Cerebellar nuclear complex (tissue), 1 donor: ENCODE measurements at places on chromosomes 7 and 10.

- no peak for DNase-seq
Observed at GRCh38 chr10:126199221-126199998, 188.9 kb downstream of the ADAM12 start.

GRCh38 chr7:36262309-36263094, 109.4 kb downstream of the EEPD1 start:
- no peak for DNase-seq

- DNase-seq = no peak
Observed at GRCh38 chr7:64541438-64542359, 21.2 kb downstream of the ZNF680 start.

- no peak for DNase-seq
Observed at GRCh38 chr10:132476146-132477065, 61.2 kb upstream of the INPP5A start.

DNA sequence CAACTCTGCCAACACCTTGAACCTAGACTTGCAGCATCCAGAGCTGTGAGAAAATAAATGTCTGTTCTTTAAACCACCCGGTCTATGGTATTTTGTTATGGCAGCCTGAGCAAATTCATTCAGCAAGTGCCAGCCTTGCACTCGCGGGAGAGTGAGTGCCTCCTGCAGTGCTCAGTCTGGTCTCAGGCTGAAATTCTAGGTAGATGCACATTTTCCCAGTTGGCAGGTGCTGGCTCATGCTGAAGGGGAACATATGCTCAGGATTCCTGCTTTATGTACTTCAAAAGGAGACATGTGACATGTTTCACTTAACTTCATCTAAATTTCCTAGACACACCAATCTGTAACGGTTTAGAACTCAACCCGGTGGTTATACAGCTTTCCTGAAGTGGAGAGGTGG, 170.8 kb downstream of the MGMT start:
- DNase-seq = peak; percentile 4

GRCh38 chr10:97537186-97537869, 35.3 kb upstream of the ANKRD2 start:
- no peak for DNase-seq

- no peak for DNase-seq
Observed at GRCh38 chr7:3057066-3057420, 13.4 kb upstream of the CARD11 start.

- no peak for DNase-seq
Observed at GRCh38 chr10:129275886-129276285, 191.2 kb upstream of the MGMT start.

GRCh38 chr7:21149809-21150208, 278.1 kb upstream of the SP4 start:
- no peak for DNase-seq

DNA sequence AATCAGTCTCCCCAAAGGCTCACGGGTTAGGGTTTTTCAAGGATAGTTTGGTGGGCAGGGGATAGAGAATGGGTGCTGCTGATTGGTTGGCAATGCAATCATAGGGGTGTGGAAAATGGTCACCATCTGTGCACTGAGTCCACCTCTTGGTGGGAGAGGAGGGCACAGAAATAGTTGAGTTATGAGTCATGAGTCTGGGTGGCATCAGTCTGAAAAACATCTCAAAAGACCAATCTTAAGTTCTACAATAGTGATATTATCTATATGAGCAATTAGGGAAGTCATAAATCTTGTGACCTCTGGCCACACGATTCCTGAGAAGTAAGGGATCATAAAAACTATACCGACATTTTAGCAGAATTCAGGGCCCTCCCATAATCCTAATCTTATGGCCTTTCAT, 62.7 kb downstream of the LGI1 start:
- DNase-seq = no peak

GRCh38 chr7:146804620-146805019, 688.0 kb downstream of the CNTNAP2 start:
- DNase-seq = no peak

GRCh38 chr7:120052884-120053382, 220.0 kb upstream of the KCND2 start:
- DNase-seq = no peak

DNA sequence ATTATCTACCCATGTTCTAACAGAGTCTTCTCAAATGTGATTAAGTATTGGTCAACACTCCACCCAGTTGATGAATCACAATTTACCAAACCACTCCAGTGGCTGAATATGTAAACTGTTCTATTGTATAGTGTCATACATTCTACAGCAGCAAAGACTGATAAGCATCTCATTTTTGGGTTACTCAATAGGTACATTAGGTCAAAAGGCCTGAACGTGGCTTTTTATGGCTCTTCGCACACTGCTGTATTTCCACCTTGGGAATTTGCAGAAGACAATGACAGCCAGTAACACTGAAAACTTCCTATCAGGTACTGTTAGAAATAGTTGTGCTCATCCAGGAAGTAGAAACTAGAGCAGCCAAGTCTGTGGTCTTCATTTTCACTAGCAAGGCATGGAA, 166.9 kb downstream of the GLI3 start:
- no peak for DNase-seq

- no peak for DNase-seq
Observed at GRCh38 chr10:112687647-112688046, 240.6 kb downstream of the VTI1A start.

DNA sequence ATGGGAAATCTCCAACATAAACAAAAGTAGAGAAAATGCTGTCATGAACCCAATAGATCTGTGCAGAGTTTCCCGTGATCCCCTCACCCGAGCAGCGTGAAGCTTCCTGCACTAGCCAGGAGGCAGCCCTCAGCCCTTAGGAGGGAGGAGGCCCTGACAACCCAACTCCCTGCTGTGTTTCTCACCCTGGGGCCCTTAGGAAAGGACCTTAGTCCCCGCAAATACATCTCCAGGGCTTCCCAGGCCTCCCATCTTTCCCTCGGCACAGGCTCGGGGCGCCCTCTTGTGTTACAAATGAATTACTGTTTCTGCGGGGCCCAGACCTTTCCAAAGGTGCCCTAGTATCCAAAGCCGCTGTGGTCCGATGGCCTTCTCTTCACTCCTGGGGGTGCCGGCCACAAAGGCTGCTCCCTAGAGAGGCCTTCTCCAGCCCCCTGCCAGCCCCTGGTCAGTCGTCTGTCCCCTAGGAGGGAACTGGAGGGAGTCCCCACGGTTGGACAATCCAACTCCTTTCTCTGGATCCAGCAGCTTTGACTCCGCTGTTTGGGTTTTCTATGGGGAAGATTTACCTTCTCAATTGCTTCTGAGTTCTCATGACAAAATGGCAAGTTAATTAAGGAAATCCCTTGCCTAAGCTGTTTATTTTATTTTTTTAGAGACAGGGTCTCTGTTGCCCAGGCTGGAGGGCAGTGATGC, 49.9 kb upstream of the SH2B2 start:
- DNase-seq = peak; percentile 28

- DNase-seq = no peak
Observed at GRCh38 chr10:126813432-126813831, 91.8 kb upstream of the DOCK1 start.

DNA sequence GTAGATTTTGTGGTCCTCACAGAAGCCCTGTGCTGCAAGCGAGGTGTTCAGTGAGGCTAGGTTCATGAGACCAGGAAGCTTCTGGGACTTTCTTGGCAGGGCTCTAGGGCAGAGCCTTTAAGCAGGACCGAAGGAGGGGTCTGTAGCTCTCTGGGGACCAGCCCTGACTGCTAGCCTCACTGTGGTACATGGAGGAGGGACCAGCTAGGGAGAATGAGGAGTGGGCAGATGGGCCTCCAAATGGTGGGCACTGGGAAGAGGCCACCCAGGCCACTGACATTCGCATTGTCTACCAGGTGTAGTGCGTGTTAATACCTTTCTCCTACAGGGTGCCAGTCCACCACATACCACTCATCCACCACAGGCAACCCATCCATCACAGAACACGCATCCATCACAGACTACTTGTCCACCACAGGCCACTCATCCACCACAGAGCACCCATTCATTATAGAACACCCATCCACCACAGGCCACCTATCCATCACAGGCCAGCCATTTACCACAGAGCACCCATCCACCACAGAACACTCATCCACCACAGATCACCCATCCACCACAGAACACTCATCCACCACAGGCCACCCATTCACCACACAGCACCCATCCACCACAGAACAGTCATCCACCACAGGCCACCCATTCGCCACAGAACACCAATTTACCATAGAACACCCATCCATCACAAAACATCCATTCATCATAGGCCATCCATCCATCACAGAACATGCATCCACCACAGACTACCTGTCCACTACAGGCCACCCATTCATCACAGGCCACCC, 31.6 kb upstream of the ZNF488 start:
- no peak for DNase-seq

DNA sequence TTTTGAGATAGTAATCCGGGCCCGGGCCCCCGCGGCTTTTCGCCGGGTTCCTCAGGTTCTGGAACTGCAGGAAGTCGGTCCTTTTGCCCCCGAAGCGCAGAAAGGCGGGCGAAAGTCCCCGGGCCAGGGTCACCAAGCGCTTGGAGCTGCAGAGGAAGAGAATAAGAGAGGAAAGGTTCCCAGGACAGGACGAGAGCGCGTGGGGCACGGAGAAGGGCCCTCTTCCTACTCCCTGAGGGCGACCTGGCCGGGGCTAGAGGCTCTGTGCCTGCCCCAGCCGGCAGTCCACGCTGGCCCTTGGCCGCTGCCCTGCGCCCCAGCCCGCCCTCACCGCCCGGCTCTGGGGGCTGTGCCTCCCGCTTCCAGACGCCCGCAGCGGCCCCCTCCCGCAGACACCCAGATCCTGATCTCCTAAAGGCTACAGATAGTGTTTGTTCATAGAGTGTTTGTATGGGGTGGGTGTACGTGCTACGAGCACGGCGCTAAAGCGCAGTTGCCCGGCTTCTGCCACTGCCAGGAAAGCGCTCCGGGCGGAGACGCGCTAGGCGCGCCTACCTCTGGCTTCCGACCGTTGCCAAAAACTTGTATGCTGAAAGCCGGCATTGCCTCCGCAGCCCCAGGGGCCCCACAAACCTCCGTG, 3.2 kb downstream of the HPSE2 start:
- no peak for DNase-seq

DNA sequence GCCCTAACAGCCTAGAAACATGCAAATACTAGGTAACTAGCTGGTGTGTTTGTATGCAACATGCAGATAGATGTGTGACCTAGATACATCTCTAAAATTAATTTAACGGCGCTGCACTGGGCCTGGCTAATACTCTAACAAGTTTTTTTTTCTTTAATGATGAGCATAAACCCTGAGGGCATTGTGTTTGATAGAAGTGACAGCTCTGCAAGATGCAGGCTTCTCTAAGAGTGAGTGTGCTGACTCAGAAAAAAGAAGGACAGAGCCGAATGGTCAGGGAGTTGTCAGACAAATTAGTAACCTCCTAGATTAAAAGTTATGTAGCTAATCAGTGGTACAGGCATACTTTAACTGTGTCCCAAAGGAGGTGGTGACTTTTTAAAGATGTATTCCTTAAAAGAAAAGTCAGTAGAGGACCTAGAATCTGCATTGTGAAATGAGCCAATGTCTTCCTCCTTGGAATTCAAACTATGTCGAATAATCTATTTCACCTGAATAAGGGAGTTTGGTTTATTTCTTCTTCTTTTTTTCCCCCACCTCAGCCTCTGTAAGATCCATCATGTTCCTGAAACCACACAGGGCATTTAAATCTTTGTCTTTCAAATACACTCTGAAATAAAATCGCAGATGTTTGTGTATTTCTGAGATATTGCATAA, 315.1 kb downstream of the GFRA1 start:
- no peak for DNase-seq

DNA sequence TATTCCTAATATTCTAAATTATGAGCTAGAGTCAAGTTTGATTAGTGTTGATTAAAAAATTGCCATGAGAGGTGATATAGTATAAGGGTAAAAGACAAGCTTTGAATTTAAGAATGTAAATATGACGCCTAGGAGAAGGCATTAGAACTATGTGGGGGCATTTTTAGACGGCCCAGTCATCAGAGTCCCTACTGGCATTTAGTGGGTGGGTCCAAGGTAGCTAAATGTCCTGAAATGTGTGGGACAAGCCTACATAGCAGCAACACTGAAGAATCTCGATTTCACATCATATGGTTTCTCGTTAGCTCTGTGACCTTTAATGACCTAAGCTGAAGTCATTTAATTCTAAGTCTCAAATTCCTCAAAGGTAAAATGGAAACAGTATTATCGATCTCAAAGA, 133.5 kb downstream of the SGMS1 start:
- no peak for DNase-seq

GRCh38 chr10:58575491-58575890, 62.8 kb downstream of the BICC1 start:
- DNase-seq = no peak

GRCh38 chr10:48951707-48952106, 12.1 kb upstream of the LRRC18 start:
- no peak for DNase-seq

DNA sequence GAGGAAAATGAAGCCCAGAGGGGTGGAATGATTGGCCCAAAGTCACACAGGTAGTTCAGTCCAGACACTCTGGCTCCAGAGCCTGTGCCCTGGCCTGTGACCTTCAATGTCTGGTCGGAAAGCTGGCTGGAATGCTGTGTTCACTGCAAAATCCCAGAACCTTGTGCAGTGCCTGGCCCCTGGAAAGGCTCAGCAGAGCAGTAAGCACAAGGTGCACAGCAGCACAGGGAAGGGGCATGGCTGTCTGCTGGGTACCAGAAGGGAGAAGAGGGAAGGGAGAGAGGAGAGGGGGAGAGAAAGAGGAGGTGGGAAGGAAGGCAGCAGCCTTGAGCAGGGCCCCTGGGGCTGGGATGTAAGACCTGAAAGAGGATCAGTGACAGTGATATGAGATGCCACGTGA, 28.4 kb upstream of the C10orf71 start:
- no peak for DNase-seq

DNA sequence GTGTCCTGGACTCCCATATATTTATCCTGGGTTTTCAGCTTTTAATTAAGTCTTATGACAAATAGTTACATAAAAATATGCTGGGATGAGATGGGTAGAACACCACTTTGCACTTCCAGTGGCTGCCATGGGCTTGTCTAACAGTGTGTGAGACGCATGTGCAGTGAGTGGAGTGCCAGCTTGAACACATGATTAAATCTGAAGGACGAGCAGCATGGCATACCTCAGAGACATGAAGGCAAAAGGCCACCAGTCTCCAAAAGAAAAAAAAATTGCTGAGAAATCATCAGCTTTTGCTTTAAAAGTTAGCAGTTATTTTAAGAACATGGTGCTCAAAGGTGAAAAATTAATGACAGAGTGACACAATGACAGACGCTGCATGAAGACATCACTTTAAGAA, 139.0 kb upstream of the ADCY1 start:
- DNase-seq = no peak
